T-helper 2 cell treated with Interferon-gamma antibody and Interleukin-4, amounts not matched to agents 5 μg/mL and 100 μg/mL, for 36 hours (primary cell): ENCODE measurements at places on chromosomes 12 and 14.

DNA sequence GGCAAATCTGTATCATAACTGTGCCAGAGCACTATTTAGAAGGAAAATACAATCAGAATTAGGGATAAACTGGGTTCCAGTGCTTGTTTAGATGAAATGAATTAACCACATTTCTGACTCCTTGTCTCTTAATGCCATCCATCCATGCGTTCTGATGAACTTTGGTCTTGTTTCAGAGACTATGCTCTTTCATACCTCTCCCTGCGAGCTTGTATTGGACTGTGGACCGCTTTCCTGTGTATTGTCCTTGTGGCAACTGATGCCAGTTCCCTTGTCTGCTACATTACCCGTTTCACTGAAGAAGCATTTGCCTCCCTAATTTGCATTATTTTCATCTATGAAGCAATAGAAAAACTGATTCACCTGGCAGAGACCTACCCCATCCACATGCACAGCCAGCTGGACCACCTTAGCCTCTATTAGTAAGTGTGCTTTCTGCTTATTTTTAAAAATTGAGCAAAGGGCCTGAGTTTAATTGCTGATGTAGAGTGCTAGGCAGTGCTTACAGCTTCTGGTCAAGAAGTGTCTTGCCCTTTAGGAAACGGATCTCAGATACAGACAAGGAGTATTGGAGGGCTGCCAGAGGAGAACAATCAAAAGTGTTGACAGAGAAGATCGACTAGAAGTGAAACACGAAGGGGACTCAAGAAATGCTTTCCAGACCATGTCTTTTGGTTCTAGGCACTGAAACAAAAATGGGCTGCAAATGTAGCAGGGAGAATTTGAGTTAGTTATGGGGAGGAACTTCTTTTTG is 46.7 kb downstream of the SLC4A8 start:
- DNase-seq: no peak

- DNase-seq: no peak
These were observed 693.0 kb downstream of the LRFN5 start for GRCh38 chr14:42299692-42300091.

- no peak for DNase-seq
These were observed 2.1 kb downstream of the MAP1LC3B2 start for GRCh38 chr12:116561181-116561821.

- no peak for DNase-seq
These were observed 80.5 kb upstream of the RPH3A start for GRCh38 chr12:112711026-112711425.

- no peak for DNase-seq
These were observed 16.9 kb downstream of the EVL start for GRCh38 chr14:100081997-100082625.

DNA sequence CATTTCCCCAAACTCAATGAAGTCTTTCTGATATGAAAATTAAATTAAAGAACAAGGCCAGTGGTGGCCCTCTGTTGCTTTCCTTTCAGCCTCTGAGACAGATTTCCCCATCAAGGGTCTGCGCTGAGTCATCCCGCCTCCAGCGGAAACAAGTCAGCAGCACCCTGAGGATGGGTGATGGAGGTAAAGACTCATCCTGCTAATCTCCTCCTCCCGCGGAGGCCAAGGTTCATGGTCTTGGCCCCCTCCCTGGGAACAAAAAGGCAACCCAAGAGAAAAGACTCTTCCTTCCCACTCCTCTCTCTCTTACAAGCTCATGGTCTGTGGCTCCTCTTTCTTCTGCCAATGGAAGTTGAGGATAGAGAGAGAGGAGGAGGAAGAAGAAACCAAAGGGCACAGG is 9.0 kb upstream of the NUMB start:
- DNase-seq: peak; percentile 81

GRCh38 chr14:35050652-35051051 is 4.6 kb downstream of the FAM177A1 start:
- DNase-seq: no peak

GRCh38 chr12:43273467-43273866 is 278.5 kb downstream of the ADAMTS20 start:
- no peak for DNase-seq

- no peak for DNase-seq
These were observed 415.5 kb downstream of the PCNX1 start for GRCh38 chr14:71322655-71323250.

DNA sequence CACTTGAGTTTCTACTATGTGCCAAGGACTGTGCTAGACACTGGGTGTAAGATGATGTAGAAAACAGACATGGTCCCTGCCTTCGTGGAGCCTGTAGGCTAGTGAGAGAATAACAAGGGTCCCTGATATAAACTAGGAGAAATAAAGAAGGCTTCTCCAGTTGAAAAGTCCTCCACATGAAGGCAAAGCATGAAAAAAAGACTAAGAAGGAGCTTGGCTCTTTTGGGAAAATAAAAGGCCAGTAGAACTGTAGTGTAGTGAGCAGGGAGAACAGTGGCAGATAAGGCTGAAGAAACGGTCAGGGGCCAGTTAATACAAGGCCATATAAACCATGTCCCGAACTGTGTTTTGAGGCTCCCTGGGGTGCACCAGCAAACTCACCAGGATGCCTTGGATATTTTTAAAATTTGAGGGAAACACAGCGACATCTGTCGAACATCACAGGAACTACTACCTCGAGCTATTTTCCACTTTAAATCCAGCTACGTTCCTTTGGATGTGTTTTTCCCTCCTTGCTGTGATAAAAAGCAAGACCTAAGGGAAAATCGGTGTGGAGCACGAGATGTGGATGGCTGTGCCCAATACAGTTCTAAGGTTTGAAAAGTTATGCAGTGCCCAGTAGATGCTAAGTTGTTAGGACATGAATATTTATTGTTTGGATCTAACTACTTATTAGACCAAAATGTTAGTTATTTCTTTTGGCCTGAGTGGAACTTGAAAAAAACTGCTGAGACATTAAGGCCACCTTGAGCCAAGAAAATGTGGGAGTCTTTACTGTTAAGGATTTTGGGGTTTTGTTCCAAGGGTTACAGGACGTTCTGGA is 8.5 kb upstream of the CFL2 start:
- DNase-seq: peak; percentile 13

- DNase-seq: no peak
These were observed 420.3 kb downstream of the CCDC91 start for GRCh38 chr12:28610401-28611114.

DNA sequence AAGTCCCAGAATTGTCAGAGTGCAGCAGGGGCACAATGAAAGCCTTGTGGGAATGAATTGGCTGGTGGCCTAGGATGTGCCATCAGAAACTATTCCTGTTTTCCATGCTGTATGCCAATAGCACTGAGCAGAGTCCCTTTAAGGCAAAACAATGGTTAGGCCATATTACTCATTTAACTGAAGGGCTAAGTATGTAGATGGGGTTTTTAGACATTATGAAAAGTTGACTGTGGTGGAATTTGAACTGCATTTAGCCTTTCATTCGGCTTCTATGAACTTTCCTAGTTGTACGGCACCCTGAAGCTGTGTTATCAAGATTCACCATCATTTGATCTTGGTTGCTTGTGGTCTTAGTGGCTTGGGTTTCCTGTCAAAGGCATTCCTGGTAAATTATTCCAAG is 24.8 kb downstream of the IL26 start:
- DNase-seq: no peak

DNA sequence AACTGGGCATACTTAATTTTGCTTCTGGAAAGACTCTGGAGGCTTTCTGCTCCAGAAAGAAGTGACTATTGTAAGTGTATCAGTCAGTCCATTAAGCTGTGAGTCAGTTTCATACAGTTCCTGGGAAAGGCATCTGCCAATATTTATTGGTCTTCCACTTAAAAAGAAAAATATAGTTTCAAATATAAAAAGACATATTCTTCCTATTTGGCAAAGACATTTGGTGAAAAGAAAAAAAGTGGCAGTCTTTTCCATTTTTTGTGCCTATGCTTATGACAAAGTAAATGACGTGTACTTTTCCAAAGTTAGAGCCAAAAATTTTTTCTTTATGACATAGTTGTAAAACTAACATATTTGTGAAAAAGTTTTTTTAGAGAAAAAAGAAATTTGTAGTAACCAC is 12.3 kb downstream of the TMEM30B start:
- no peak for DNase-seq

DNA sequence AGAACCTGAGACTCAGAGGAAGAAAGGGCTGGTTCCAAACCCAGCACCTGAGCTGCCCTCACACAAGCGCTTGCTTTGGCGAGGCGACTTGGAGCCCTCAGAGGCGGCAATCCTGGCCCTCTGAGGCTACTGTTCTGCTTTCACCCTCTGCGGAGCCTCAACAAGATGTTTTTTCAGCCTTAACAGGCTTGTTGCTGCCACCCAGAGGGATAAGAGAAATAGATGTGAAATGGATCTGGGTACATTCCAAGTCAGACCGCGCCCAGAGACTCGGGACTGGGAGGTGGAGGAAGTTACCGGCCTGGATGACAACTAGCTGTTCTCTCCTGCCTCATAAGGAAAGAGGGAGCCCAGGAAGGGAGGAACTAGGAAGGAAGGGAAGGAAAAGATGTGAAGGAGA is 89.6 kb downstream of the TTC7B start:
- DNase-seq: no peak

GRCh38 chr14:72986857-72987256 is 40.0 kb downstream of the ZFYVE1 start:
- DNase-seq: no peak

DNA sequence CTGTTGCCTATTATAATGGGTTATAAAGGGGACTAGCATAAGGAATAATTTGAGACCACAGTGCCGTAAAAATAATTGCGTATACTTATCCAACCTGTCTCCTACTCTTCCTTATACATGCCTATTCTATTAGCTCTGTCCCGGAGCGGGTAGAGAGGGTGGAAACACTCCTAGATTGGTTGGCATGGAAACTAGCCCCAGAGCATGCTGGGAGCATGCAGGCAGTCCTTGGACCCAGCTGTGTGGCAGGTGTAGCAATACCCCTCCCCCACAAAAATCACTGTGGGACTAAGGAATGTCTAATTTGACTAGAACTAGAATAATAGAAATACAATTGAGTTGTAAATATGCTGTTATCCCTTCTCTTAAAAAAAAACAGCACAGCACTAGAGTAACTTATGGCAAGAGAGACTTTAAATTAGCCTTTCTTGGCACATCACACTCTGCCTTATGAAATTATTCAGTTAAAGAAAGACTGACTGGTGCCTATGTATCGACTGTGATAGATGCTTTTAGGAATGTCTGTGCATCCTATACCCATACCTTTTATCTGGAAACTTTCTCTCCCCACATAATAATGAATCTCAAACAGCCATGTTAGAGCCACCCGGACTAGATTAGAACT is 244.0 kb upstream of the DAAM1 start:
- DNase-seq: no peak

DNA sequence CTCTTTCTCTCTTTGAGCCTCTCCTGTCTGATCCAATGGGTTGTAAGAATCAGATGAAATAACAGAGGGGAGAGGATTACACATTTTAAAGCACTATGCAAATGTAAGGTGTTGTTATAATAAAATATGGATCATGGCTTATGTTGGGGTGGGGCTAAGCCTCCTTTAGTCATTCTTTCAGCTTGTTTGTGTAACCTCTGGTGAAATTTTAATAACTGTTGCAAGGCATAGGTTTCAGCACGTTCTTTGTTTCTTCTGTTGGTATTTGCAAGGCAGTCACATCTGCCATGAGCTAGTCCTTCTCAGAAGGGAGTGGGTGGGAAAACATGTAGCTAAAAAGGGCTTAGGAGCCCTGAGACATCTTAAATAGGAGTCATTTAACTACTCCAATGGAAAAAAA is 74.8 kb upstream of the FRMD6 start:
- DNase-seq: no peak

DNA sequence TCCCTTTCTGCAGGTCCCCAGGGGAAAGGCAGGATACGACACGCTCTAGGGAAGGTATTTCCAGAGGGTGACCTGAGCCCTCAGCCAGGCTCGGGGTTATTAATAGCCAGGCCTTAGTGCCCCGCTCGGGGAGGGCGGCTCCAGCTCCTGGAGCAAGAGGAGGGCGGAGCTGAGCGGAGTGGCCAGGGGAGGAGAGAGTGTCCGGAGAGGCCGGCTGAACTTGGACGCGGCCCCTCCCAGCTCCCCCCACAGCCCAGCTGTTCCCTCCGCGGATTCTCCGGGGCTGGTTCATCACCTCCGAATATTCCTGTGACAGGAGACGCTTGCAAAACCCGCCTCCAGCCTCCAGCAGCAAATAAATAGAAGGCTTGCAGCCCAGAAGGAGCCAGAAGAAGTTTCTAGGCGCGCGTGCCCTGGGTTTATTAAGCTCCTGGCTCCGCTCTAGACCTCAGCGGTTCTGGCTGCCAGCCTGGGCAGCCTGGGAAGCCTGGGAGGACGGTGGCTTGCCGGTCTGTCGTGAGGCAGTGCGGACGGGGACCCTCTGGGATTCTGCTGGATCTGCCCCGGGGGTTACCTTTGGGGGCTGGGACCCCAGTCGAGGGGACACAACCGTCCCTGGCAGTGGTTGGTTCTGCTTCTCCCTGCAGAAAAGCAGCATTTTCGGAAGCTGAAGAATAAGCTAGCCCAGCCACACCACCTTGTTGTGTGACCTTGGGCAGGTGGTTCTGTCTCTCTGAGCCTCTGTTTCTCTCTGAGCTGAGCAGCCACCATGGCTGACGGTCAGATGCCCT is at the start of gene HSPB8:
HSPB8 (plus strand) TSS at position 388 of the 791 bp plus-strand sequence; CDS start at position 770, 382 bp downstream.
- no peak for DNase-seq

DNA sequence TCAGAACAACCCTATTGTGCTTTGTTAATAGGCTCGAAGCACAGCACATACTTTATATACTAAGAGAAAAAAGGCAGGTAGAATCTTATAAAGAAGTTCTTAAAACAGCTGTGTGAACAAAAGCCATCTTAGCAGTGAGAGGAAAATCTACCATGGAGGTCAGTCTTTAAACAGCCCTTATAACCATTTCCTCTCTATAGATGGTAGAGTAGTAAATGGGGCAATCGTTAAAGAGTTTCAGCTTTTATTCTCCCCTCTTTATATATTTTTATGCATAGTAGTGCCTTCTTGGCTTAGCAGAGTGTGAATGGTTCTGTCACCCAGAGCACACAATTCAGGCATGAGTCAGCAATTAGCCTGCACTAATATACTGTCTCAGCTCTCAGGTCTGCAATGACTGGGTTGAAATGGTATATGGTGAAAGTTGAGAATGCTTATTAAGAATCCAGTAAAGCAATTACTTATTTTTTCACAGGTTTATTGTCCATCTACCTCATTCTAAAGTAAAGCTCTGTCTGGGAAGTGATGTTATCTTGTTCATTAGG is 305.0 kb downstream of the NELL2 start:
- no peak for DNase-seq

DNA sequence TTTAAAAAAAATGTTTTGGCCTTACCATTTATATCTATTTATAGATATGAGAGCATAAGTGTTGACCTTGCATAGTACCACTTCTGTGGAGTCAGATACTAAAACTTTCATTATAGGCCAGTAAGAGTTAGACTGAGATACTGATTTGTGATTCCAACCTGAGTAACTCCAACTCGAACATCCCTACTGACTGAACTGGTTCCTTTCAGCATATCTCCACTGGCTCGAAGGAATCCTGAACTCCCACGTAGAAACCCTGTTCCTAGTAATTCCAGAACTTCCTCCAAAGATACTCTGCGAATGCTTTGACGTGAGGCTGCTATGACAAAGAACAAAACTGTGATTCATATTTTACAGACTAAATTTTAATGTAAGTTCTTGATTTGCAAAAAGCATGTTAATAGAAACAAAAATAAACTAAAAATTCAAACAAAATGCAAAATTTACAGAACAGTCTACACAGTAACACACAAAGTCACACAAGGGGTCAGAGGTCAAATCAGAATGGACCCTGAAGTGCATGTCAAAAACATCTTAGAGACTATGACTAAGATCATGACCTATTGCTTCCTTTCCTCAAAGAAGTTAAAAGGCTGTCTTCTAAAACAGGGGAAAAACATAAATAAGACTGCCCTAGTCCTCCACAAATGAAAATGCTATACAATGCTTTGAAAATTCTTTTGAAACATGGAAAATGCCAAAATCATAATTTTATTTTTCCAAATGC is 31.5 kb downstream of the HEATR5A start:
- DNase-seq: peak; percentile 50

- no peak for DNase-seq
These were observed 68.6 kb upstream of the DIO3 start for GRCh38 chr14:101492716-101493115.
